GM12878 (cell line): ENCODE measurements at places on chromosomes 6 and 20.

DNA sequence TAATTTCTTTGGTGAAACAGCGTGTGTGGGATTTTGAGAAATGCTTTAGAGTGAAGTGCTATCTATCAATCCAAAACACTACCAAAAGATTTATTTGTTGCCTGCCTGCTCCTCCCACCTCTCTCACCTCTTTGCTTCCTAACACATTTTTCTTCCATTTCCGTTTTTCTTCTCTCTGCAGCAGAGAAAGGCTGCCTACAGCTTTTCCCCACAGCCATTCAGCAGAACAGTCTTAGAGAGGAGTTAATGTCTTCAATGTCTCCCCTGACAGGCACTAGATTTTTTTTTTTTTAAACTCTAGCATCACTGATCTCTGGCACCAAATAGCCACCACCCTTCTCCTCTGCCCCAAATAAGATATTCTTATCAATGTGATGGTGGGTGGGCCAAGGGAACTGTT lies 327.8 kb upstream of the MAN1A1 start:
- no peak overlapping the region for H3K4me3 ChIP-seq
- DNase-seq, result no peak
- H3K4me1 ChIP-seq, result no peaks in the 10 kb centered on the region
- no peaks in the 10 kb centered on the region for H3K36me3 ChIP-seq
- H3K27ac ChIP-seq, result no peak overlapping the region

DNA sequence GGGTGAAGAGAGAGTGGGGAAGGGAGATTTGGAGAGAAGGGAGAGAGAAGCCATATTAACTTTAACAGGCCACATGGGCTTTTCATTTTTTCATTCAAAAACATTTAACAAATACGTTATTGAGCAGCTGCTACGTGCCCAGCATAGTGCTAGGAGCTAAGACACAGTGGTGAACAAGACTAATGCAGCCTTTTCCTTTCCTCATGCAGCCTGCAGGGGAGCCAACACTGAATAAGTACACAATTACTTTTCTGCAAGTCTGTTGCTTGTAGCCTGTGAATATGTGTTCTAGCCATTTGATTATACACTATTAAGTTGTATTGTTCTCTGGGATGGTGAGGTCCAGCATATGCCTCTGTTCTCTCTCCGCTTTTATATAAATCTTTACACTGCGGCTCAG lies 1.9 kb upstream of the BLOC1S5 start:
- no peak for DNase-seq
- H3K27ac ChIP-seq, result peak overlapping the region; percentile 91
- no peaks in the 10 kb centered on the region for H3K27me3 ChIP-seq

DNA sequence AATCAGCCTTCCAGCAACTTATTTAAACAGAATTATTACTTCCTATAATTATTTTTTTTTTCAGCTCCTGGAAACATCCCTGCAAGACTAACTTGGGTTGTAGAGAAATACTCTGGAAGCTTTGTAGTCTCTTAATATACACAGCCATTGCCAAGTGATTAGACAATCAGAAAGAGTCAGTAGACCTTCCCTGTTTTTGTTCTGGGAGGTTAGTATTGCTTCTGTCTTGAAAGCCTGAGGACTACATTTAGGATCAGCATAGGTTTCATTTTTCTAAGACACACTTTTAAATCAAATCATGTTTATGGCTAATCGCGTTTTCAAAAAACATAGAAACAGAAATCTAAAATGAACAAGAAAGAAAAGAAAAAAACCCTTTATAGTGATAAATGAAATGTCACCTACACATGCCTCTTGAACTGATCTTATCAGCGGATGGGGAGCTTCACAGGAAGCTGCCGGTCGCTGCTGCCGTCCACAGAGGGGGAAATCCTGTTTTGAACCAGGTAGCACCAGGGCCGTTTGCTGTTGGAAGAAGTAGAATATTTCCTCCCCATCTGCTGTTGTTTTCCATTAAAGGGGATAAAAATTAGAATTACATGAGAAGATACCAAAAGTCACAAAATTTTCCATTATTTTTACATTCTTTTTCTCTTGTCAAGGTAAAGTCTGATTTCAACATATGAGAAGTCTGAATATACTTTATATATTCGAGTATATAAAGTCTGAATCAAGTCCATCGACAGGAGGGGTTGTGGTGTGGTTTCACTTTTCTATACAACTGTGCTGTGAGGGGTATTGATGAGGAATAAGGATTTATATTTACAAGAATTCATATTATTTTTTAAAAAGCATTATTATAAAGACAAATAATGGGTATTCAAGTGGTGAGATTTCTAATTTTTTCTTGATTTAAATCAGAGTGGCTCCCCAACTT lies 94.6 kb downstream of the ARMC2 start:
- no peaks in the 10 kb centered on the region for H3K36me3 ChIP-seq
- H3K4me3 ChIP-seq, result no peak overlapping the region
- H3K4me1 ChIP-seq, result no peaks in the 10 kb centered on the region
- H3K27ac ChIP-seq, result no peak overlapping the region
- H3K27me3 ChIP-seq, result peaks cover 2% of the 10 kb centered on the region
- no peak for DNase-seq

DNA sequence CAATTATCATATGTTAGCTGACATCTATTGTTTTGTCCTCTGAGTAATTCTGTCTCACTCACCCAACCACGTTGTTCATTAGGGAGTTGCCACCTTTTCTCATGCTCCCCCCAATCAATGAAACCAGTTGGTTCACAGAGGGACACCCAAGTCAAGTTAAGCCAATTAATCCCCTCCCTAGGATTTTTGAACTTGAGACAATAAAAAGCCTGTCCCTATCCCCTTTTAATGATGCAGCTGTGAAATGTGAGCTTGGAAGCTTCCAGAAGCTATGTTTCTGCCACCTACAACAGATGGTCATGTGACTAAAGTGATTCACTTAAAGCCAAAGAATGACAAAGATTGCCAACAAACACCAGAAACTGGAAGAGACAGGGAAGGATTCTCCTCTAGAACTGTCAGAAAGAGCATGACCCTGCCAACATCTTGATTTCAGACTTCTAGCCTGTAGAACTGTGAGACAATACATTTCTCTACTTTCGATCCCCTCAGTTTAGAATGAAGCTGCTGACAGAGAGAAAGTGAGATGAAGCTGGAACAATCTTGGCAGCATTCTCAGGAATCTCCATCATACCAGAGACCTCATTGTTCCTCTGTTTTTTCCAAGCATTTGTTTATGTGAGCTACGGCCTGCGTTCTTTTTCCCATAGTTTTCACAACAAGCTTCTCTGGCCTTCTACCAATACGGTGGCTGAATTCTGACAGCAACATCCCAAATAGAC lies 57.8 kb upstream of the TPD52L1 start:
- H3K4me1 ChIP-seq, result no peaks in the 10 kb centered on the region
- no peak for DNase-seq
- no peak overlapping the region for H3K4me3 ChIP-seq
- H3K27ac ChIP-seq, result no peak overlapping the region

DNA sequence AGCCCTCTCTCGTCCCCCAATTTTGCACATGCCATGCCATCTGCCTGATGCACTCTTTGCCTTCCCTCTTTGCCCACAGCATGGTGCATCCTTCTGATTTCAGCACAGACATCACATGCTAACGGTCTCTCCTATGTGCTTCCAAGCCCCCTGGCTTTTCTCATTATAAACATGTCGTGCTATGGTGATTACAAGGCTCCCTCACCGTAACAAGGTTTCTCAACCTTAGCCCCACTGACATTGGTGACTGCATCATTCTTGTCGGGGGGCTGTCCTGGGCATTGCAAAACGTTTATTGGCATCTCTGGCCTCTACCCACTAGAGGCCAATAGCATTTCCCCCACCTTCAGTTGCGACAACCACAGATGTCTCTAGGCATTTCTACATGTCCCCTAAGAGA lies 187.2 kb downstream of the TFAP2C start:
- H3K4me1 ChIP-seq, result no peaks in the 10 kb centered on the region
- no peaks in the 10 kb centered on the region; the same call in 1 of the 2 replicates for H3K27me3 ChIP-seq
- no peak overlapping the region for H3K27ac ChIP-seq
- H3K4me3 ChIP-seq, result no peak overlapping the region

DNA sequence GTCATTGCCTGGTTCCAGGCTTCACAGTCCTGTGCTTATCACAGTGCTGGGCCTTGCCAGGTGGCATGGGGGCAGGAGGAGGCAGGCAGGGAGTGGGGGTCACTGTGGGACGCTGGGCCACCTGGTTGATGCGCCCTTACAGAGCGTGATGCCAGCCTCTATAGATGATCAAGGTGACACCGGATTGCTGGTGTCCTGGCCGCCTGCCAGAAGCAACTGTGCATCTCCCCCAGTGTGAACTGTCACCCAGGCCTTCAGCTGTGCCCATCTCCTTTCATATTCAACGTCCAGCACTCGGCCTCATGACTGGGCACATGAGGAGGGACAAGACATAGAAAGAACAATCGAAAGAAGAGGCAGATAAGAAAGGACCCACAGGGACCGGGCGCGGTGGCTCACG lies 318.9 kb downstream of the TAF4 start:
- H3K36me3 ChIP-seq, result no peaks in the 10 kb centered on the region
- no peak overlapping the region for H3K4me3 ChIP-seq
- H3K4me1 ChIP-seq, result no peaks in the 10 kb centered on the region

DNA sequence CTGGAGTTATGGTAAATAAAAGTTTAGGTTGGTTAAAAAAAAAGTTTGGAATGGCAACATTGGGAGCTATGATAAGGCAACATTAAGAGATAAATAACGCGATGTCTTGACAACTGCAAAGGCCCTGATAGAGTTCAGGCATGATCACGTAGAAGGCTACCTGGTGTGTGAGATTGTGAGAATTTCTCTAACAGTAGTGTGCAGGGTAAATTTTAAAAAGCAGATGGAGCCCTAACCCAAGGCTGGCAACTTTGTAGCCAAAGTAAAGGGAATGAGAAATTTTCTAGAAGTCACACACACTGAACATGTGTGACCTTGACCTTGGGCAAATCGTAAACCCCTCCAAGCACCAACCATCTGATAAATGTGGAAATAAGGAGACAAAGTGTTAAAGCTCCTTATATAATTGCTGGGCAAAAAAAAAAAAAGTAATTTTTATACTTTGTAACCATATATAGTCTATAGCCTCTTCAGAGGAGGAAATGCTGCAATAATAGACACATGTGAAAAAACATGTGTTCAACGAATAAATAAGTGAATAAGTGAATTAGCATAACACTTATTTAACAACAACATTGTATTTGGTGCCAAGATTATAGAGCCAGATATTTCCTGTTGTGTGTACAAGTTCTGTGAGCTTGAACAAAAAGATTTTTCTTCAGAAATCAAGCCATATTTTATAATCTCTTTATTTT lies 18.2 kb downstream of the KCNQ5 start:
- no peaks in the 10 kb centered on the region for H3K36me3 ChIP-seq
- H3K4me3 ChIP-seq, result no peak overlapping the region
- no peak for DNase-seq
- H3K4me1 ChIP-seq, result peaks cover 16% of the 10 kb centered on the region
- no peaks in the 10 kb centered on the region for H3K27me3 ChIP-seq

- H3K27me3 ChIP-seq, result no peaks in the 10 kb centered on the region
- no peak overlapping the region for H3K27ac ChIP-seq
- no peak for DNase-seq
- no peaks in the 10 kb centered on the region for H3K36me3 ChIP-seq
- H3K4me1 ChIP-seq, result no peaks in the 10 kb centered on the region
- H3K4me3 ChIP-seq, result no peak overlapping the region
These were observed 251.1 kb upstream of the TBX18 start for GRCh38 chr6:85015396-85015990.

- no peak for DNase-seq
- no peaks in the 10 kb centered on the region for H3K36me3 ChIP-seq
- no peak overlapping the region for H3K4me3 ChIP-seq
- no peaks in the 10 kb centered on the region for H3K27me3 ChIP-seq
- peaks cover 10% of the 10 kb centered on the region for H3K4me1 ChIP-seq
These were observed 76.9 kb downstream of the NOL4L start for GRCh38 chr20:32507998-32508774.

- no peak for DNase-seq
- H3K4me1 ChIP-seq, result no peaks in the 10 kb centered on the region
- H3K4me3 ChIP-seq, result no peak overlapping the region
- H3K27ac ChIP-seq, result no peak overlapping the region
These were observed 29.9 kb downstream of the ID4 start for GRCh38 chr6:19866985-19867627.

DNA sequence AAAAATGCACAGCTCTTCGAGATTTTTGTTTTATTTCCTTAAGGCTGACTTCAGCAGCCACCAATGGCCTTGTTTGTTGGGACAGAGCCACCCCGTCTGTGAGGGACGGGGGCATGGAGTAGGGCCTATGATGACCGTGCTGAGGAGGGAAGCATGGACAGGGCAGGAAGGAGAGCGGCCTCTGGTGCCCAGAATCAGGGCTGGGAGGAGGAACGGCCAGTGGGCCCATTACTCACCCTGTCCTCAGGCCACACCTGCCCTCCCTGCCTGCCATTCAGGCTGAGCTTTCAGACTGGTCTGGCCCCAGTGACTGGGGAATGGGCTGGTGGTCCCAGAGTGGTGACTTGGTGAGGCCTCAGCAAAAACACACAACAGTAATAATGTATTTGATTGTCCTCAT lies 104.4 kb downstream of the SMOC2 start:
- no peaks in the 10 kb centered on the region for H3K4me1 ChIP-seq
- H3K36me3 ChIP-seq, result no peaks in the 10 kb centered on the region
- no peak overlapping the region for H3K4me3 ChIP-seq
- DNase-seq, result no peak

DNA sequence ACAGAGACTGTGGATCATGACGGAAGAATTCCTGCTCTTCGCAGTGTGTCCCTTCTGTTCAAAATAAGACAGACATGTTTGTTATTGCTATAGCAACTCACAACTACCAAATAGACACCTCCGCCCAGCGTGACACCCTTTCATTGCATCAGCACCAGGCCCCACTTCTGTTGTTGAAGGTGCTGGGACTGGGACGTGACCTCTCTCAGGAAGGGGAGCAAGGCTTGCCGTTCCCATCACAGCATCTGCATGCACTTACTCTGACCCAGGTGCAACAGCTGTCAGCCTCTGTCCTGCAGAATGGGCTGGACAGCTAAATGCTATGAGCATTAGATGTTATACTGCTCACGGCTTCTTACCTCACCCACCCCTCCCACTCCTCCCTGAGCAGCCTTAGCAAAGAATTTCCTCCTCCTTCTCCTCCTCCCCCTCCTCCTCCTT lies 94.1 kb downstream of the DACT2 start:
- no peak overlapping the region for H3K27ac ChIP-seq
- H3K4me3 ChIP-seq, result no peak overlapping the region
- DNase-seq, result no peak
- no peaks in the 10 kb centered on the region for H3K27me3 ChIP-seq
- H3K4me1 ChIP-seq, result no peaks in the 10 kb centered on the region
- H3K36me3 ChIP-seq, result no peaks in the 10 kb centered on the region
